ENCODE measurements at places on chromosomes 12 and 14. TPM values are rescaled to one million over a fixed set of nuclear protein-coding genes. Genes with fewer than 3 reads are reported as not detected.

GRCh38 chr12:124369055-124369826 is 74.3 kb downstream of the RFLNA start:
- DNase-seq = peak; percentile 97

- no peak for DNase-seq
Observed at GRCh38 chr14:104882325-104882973, 17.4 kb downstream of the CEP170B start.

DNA sequence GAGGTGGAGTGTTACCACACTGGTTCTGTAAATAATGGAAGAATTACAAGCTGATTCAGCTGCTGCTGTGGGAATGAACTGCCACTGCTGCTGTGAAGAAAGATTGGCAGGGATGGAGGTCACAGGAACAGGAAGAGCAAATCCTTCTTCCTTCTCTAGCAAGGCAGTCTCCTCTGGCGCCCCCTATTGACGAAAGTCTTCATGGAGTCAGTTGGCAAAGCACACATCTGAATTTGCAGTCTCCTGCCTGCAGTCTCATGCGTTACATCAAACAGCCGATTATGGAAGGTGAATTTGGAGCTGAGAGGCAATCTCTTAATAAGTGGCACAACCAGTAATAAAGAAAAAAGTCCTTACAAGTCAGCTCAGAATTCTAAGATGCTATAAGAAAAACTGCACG is 106.0 kb upstream of the TMTC1 start:
- no peak for DNase-seq

DNA sequence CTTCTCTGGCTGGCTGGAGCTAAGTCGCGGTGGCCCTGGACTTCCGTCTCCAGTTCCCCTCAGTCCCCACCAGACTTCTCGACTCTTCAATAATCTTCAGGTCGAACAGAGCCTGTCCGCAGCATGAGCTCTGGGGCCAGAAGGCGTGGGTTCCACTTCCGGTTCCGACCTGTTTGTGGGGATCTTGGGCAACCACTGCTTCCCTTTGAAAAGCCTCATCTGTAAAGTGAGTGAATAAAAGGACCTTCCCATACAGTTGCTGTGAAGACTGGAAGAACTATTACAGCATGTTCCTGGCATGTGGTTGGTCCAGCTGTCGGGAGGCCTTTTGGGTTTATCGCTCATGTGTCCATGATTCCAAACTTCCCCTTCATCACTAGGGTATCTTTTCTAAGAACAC is 19.4 kb downstream of the ADGRD1 start:
- peak; percentile 41 for DNase-seq

DNA sequence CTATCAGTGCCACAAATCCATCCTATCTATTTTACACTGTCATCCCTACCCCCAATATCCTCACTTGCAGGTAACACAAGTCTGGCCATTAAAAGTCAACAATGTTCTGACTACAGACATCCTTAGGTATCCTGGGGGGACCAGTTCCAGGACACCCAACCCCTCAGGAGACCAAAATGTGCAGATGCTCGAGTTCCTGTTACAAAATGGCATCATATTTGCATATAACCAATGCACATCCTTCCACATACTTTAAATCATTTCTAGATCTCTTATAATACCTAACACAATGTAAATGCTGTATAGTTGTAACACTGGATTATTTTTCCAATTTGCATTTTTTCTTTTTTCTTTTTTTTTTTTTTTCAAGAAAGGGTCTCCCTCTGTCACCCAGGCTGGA is 6.9 kb downstream of the SYCP3 start:
- no peak for DNase-seq

GRCh38 chr14:100858838-100859220 is 32.9 kb downstream of the MEG3 start:
- DNase-seq = no peak

DNA sequence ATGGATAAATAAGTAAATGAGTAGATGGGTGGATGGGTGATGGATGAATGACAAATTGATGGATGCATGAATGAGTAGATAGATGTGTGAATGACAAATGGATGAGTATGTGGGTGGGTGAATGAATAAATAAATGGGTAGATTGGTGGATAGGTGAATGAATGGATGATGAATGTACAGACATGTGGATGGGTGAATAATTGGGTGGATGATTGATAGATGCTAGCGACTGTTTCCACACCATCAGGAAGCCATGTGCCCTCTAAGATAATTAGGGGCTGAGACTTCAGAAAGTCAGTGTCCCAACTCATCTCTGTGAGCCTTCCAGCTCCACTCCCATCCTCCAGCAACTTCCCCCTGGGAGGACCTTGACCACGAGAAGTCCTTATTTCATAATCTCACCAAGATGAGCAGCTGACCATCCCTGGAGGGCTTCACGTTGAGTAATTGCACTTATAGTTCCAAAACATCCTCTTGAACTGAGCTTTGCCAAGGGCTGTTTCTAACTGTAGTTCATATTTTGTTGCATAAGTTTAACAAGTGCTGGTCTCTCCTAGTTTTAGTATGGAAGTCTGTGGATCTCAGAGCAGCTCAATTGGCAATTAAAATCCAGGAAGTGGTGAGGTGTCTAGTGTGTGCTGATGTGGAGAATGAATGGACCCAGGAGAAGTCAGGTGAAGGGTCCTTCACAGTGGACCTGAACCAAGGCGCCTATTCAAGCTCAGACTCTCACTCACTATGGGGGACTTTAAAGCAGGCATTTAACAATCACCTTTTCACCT is 295.7 kb downstream of the ADGRD1 start:
- no peak for DNase-seq

DNA sequence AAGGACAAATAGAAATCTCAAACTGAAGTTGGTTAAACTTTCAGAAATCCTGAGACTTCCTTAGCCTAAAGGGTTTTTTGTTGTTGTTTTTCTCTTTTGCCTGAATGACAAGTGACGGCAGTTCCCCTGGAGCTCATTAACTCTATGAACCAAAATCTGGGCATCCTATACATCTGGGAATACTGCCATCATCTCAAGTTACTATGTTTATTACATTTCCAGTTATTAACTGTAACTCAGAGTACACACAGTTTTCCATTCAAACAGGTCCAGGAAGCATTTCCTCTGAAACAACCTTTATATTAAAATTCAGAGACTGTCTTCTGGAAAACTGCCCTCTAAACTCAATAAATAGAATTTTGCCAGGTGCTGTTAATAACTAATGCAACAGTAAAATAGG is 55.6 kb upstream of the CDKL1 start:
- DNase-seq = no peak

- DNase-seq = no peak
Observed at GRCh38 chr12:108879615-108880254, at the start of gene DAO. Gene DAO (plus strand): TSS chr12:108880092. CDS start chr12:108885007, 4,915 bp downstream.

GRCh38 chr14:37985826-37986470 is 221.8 kb upstream of the SSTR1 start:
- no peak for DNase-seq

DNA sequence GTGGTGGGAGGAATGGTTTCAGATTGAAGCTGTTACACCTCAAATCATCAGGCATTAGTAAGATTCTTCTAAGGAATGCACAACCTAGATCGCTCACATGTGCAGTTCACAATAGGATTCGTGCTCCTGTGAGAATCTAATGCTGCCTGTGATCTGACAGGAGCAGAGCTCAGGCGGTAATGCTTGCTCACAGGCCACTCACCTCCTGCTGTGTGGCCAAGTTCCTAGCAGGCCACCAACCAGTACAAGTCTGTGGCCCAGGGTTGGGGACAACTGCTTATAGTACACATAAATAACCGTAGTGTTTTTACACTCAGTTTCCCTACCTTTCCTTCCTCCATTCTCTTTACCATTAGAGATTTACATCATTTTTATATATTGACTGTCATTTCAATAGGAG is 121.4 kb downstream of the SLCO1B3 start:
- no peak for DNase-seq

- no peak for DNase-seq
Observed at GRCh38 chr14:39593377-39593776, 161.1 kb upstream of the FBXO33 start.

GRCh38 chr12:85182699-85183098 is 97.3 kb upstream of the ALX1 start:
- no peak for DNase-seq

DNA sequence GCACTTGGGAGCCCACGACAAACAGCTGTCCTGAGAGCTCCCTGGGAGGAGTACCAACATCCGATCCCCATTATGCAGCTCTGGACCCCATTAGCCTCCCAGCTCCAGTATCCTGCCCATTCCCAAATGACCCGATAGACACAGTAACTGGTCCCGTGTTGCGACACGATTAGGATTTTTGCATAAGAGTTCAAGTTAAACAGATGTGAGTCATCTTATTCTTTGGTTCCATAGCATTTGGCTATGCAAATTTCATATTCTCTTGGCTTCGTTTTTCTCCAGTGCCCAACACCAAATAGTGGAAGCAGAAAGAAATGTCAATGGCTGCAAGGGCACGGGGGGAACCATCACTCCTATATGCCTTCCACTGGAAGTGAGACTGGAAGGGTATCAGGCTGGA is 43.0 kb upstream of the LRRC10 start:
- no peak for DNase-seq

- no peak for DNase-seq
Observed at GRCh38 chr12:54358191-54358944, 5.9 kb downstream of the GPR84 start.

- peak; percentile 62 for DNase-seq
Observed at GRCh38 chr12:131436922-131437705, 273.8 kb upstream of the SFSWAP start.

GRCh38 chr12:25524366-25524765 is 28.7 kb downstream of the LMNTD1 start:
- no peak for DNase-seq

- no peak for DNase-seq
Observed at GRCh38 chr14:50350975-50351374, 38.9 kb downstream of the DMAC2L start.

DNA sequence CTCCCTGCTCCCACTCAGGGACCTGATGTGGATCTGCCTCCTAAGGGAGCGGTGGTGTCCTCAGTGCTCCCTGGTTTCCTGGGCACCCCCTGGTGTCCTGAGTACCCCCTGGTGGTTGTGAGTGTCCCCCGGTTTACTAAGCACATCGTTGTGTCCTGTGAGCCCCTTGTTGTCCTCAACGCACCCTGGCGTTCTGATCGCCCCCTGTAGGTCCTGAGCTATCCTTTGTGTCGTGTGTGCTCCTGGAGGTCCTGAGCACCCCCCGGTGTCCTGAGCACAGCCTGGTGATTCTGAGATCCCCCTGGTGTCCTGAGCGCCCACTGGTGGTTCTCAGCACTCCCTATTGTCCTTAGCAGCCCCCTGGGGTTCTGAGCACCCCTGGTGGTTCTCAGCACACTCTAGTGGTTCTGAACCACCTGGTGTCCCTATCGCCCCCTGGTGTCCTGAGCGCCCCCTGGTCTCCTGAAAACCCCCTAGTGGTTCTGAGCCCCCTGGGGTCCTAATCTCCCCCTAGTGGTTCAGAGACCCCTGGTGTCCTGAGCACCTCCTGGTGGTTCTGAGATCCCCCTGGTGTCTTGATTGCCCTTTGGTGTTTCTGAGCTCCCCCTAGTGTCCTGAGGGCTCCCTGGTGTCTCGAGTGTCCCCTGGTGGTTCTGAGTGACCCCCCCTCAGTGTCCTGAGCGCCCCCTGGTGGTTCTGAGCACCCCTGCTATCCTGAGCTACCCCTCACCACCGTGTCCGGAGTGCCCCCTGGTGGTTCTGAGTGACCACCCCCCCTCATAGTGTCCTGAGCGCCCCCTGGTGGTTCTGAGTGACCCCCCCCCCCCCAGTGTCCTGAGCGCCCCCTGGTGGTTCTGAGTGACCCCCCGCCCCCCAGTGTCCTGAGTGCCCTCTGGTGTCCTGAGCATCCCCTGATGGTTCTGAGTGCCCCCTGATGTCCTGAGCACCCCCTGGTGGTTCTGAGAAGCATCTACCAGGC is 615.1 kb downstream of the TMEM121 start:
- no peak for DNase-seq

- DNase-seq = no peak
Observed at GRCh38 chr12:110149086-110149660, 25.0 kb downstream of the IFT81 start.

The PRH2 gene
- total RNA-seq = not detected

The OR4K15 gene
- total RNA-seq = not detected

The LRR1 gene
- total RNA-seq = 12.0 TPM

The ADSS1 gene
- total RNA-seq = 5.2 TPM

The NDRG2 gene
- 120 TPM for total RNA-seq

The SOAT2 gene
- not detected for total RNA-seq

The CCDC88C gene
- 17.4 TPM for total RNA-seq

The BCL2L2 gene
- 60.1 TPM for total RNA-seq

The ZNF891 gene
- 1.8 TPM for total RNA-seq

The TRIM9 gene
- 1.3 TPM for total RNA-seq

The GLIPR1L1 gene
- total RNA-seq = not detected

The GRIP1 gene
- 1.6 TPM for total RNA-seq

The GLI1 gene
- 0.13 TPM for total RNA-seq

The MAP1LC3B2 gene
- 1.1 TPM for total RNA-seq
